ENCODE measurements at places on chromosomes 3 and 15.

- no peak for DNase-seq
Measured at GRCh38 chr3:112338021-112338726, 5.2 kb downstream of the CD200 start.

- DNase-seq: no peak
Measured at GRCh38 chr3:87691109-87691508, 367.7 kb downstream of the CGGBP1 start.

- peak; percentile 50 for DNase-seq
Measured at GRCh38 chr3:40516201-40516600, 8.6 kb upstream of the ZNF621 start.

GRCh38 chr3:17505856-17506255, 236.6 kb downstream of the TBC1D5 start:
- DNase-seq: no peak

DNA sequence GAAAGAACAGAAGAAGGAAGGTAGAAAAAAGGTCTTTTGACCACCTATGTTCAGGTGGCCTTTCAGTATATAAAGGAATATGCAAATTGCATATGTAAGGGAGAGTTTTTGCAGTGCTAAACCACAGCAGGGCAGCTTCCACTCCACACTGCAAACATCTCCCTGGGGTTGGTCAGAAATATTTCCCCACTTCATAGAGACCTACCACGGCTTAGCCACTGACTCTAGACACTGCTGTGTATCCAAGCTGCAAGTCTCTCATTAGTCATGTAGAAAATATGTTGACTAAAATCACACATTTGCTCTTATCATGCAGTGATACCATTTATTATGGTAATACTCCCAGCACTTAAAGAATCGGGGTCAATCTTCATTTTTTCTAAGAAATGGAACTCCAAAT, 214.9 kb upstream of the NR2F2 start:
- peak; percentile 37 for DNase-seq

GRCh38 chr15:69626095-69627066, 173.8 kb downstream of the RPLP1 start:
- no peak for DNase-seq

DNA sequence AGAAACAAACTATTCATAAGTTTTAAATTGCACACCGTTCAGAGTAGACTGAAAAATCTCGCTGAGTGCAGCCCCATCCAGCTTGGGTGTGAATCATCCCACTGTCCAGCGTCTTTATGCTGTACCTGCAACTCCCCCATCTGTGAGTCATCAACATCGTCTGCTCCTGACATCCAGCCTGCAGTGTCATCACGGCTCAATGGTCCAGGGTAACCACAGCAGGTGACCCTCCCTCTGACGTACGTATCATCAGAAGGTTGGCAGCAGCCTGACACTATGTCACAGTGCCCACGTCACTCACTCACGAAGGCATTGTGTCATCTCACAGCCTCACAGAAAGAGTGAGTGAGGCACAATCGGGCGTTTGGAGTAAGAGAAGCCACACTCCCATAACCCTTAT, 65.2 kb downstream of the TPRA1 start:
- DNase-seq: no peak

- DNase-seq: no peak
Measured at GRCh38 chr3:124438813-124439212, 291.4 kb upstream of the UMPS start.

DNA sequence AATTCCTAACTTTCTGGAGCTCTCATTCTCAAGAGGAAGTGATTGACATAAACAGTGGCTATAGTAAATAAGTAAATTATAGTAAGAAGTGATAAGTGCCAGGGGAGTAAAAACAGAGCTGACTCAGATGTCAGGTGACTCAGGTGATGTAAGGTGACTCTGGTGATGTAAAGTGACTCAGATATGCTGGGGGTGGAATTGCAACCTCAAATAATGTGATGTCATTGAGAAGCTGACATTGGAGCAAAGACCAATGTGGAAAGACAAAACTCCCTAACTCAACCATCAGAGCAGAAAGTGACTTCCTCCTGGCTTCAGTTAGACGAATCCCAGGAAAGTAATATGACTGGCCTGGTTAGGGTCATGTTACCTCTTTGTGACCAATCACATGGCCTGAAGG, 144.2 kb upstream of the SNTN start:
- DNase-seq: no peak

- no peak for DNase-seq
Measured at GRCh38 chr3:17580901-17581300, 161.5 kb downstream of the TBC1D5 start.

GRCh38 chr3:10434144-10434937, 71.0 kb downstream of the ATP2B2 start:
- no peak for DNase-seq

DNA sequence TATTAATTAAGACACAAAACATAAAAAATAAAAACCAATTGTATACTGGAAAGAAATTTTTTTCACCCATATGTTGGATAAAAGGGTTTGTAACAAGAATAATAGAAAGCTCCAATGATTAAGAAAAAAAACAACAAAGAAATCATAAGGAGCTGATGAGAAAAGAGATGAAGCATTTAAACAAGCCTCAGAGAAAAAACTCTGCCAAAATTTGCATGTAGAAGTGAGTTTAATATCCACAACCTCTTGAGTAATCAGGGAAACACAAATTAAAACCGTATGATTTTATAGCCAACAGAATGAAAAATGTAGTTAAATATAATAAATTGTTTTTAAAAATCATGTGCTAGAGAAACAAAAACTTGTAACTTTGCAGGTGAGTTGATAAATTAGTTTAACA, 192.9 kb downstream of the BCHE start:
- no peak for DNase-seq

DNA sequence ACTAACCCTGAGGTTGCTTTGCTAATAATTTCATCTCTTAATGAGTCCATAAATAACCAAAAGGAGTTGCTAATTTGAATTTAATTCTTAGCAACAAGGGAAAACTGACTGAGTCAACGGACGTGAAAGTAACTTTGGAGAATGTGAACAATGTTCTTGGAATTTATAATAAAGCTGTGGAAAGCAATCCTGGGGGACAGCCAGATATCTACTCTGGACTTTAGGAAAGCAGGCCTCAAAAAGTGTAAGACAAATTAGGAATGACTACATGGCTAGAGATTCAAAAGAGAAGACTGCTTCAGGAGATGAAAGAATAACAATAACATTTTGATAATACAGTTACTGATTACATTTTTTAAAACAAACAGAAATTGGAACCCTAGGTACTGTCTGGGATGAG, 318.4 kb upstream of the COL8A1 start:
- peak; percentile 86 for DNase-seq

DNA sequence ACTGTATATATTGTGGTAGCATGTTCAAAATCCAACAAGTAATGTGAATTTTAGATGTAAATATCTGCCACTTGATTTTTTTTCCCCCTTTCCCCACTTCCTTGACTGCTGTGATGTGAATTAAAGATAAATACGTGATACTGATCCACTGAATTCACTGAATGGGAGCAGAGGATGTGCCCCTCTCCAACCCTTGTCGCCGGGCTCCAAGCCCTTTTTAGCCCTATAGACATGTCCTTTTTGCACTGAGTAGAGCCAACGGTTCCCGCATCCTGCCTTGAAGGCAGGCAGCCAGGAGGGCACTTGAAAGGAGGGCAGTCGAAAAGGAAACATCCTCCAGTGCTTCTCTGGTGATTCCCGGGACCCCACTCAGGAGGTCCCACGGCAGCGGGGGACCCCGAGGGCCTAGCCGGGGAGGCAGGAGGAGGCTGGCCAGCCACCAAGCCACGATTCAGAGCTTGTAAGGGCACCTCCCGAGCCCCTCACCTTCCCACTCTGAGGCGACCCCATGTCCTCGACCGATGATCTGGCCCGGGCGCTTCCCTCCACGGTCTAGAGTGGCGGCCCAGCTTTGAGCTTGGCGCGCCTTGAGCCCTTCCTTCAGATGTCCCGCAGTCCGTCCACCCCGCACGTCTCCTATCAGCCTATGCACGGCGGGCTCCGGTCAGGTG, 901 bp upstream of the MANF start:
- no peak for DNase-seq

- no peak for DNase-seq
Measured at GRCh38 chr3:12180218-12180617, 21.5 kb upstream of the TIMP4 start.

- DNase-seq: no peak
Measured at GRCh38 chr3:126474498-126475412, 936 bp downstream of the ZXDC start.

DNA sequence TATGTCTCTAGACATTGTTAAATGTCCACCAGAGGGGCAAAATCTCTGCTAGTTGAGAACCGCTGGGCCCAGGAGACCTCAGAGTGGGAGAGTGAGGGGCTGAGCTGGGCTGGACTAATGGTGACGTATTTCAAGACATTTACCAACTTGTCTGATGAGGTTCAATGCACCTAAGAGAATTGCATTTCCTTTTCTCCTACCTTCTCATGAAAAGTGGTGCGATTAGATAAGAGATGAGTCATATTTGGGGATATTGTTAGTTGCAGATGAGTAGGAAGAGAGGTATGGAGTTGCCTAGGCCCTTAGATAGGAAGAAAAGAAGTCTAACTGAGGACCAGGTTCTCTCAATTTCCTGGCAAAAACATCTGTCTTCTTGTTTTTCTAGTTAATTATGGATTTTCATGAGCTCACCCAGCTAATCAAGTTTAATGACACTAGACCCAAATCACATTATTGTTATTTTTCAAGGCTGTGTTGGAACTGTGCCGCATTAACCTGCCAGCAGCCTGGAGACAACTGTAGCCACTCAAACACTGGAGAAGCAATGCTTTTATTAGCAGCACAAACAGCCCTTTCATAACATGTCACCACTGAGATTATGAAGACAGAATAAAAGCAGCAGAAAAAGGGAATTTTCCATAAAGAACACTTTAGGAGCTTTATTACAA, 144.2 kb downstream of the PDCD6IP start:
- DNase-seq: no peak

- no peak for DNase-seq
Measured at GRCh38 chr3:186526256-186526606, 17.9 kb downstream of the CRYGS start.

- DNase-seq: no peak
Measured at GRCh38 chr3:58337190-58337589, 4.5 kb downstream of the PXK start.

GRCh38 chr15:43441316-43441715, 51.6 kb downstream of the TP53BP1 start:
- peak; percentile 6 for DNase-seq

GRCh38 chr3:47855461-47856383, 52.8 kb downstream of the DHX30 start:
- no peak for DNase-seq

DNA sequence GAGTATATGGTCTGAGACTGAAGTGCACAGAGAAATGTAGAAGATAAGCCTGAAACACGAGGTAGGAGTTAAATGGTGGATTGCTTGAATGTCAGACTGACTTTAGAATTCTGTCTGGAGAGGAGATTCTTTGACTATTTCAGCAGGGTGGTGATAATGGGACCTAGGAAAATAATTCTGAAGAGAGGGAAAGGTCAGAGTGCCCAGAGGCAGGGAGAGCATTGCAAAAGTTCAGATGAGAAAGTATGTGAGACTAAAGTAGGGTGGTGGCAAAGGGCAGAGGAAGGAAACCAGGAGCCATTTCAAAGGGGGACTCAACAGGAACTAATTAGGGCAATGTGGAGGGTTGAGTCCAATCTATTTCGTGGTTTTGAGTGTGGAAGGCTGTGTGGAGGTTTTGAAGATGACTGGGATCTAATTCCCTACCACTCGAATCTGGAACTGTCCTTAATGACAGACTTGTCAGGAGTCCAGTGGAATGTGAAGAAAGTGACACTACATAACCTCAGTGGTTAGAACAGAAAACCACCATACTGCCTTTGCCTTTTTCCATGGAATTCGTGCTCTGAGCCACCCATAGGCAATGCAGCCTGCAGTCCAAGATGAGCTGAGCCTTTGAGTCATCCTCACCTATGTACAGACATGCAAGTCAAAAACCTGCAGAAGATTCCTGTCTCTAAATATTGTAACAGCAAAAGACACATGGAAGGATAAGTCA, 16.1 kb downstream of the CPOX start:
- DNase-seq: peak; percentile 39

DNA sequence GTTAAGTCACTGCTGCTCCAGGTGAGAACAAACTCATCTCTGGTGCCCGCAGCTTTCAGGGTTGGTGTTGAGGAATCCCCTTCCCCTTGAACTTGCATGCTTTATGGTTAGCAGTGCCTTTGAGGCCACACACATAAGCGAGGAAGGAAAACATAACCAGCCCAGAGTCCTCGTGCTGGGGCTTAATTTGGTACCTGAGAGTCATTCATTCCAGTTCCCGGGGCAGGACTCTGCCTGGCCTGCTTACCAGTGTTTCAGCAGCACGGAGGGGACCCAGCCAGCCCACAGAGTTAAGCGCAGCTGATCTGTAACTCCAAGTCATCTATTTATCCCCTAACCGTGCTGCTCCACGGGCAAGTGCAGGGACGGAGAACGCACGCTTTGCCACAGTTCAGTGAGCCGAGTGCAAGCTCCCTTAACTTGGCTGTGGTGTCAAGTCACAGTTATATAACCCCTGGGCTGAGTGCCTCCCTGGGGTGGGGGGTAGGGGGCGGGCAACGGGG, 302.3 kb upstream of the ICE2 start:
- DNase-seq: no peak

DNA sequence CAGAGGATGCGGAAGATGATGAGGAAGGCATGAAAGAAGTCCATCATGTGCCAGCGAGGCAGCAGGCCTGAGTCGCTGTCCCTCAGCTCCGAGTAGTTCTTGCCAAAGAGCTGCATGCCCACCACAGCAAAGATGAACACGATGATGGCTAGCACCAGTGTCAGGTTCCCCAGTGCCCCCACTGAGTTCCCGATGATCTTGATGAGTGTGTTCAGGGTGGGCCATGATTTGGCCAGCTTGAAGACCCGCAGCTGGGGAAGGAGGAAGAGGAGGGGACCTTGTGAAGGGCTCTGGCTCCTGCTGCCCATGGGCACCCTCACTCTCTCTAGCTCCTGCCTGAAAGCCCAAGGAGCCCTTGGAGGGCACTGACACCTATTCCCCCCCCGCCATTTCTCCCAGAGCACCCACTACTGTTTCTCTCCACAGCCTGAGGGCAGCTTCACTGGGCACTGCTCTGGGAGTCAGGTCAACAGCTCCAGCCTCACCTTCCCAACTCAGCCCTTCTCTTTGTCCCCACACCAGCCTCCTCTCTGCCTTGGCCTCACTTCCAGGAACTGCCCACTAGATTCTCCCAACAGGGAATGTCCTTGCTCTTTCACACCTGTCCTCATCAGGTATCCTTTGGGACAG, 63.6 kb downstream of the SCN5A start:
- no peak for DNase-seq
